ENCODE measurements at places on chromosomes 5 and 9. TPM values are rescaled to one million over a fixed set of nuclear protein-coding genes. Genes with fewer than 3 reads are reported as not detected.

DNA sequence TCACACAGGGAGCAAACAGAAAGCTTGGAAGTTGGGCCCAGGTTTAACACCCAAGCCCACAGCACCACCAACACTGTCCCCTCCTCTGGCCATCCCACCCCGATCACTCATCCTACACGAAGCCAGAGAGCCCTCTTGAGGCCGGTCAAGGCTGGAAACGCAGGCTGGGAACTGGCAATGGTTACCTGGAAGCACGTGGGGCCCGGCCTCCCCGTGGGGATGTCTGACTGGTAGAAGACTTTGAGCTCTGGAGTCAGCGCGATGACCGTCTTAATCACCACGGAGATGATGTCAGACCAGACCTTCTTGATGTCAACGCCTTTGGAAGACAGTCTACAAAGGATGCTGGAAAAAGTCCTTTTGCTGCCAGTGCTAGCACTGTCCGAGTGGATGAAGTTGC lies 104.1 kb downstream of the TTLL11 start:
- no peak overlapping the region for H3K27ac ChIP-seq
- peaks cover 55% of the 10 kb centered on the region for H3K4me1 ChIP-seq
- H3K4me3 ChIP-seq, result no peak overlapping the region
- no peak for DNase-seq

DNA sequence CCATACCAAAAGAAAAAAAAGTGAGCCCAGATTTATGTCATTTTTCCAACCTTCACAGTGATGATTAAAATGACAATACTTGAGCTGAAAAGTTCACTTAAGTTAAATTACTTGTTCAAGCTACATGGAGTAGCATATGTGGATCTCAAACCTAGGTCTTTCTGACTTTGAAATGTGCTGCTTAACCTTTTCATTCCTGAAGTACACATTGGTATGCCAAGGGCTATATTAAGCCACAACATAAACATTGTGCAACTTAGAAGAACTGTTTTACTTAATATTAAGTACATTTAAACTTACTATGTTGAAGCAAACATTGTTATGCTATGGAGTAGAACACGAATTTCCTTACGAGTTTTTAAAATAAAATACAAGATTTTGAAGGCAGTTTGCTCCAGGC lies 105.0 kb downstream of the GIN1 start:
- no peak overlapping the region for H3K4me3 ChIP-seq
- peaks cover 90% of the 10 kb centered on the region for H3K36me3 ChIP-seq
- H3K4me1 ChIP-seq, result no peaks in the 10 kb centered on the region
- no peak for DNase-seq
- H3K27me3 ChIP-seq, result no peaks in the 10 kb centered on the region

DNA sequence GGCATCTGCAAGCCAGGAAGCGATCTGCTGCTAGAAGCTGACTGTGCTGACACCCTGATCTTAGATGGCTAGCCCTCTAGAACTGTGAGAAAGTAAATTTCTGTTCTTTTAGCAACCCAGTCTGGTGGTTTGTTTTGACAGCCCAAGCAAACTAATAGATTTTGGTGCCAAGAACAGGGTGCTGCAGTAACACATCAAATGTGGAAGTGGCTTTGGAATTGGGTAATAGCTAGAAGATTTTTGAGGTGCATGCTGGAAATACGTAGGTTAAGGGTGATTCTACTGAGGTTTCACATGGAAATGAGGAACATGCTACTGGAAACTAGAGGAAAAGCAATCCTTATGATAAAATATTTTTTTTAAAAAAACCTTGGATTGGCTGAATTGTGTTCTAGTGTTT lies 153.5 kb upstream of the SH3GL2 start:
- H3K27ac ChIP-seq, result no peak overlapping the region
- no peaks in the 10 kb centered on the region for H3K36me3 ChIP-seq
- no peaks in the 10 kb centered on the region for H3K27me3 ChIP-seq
- no peak overlapping the region for H3K4me3 ChIP-seq

- peaks cover 3% of the 10 kb centered on the region for H3K27me3 ChIP-seq
- no peak for DNase-seq
- no peak overlapping the region for H3K4me3 ChIP-seq
These were observed 211.9 kb downstream of the NXNL2 start for GRCh38 chr9:88746743-88747398.

DNA sequence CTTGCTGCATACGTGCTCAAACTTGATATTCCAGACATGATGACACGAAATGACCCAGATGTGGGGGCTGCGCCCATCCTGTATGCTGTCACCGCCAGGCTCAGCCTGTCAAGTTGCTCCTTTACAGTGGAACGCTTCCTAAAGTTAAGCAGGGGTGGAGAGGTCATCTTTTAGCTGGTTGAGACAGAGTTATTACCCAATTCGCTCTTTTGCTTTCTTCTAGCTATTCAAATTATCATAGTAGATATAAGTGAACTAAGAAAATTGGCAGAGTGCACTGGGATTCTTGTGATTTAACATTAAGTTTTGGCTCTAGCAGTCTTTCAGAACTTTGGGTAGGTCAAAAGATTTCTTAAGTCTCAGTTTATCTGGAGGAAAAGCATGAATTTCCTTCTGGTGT lies 69.8 kb upstream of the BASP1 start:
- no peaks in the 10 kb centered on the region for H3K36me3 ChIP-seq
- H3K4me1 ChIP-seq, result no peaks in the 10 kb centered on the region
- H3K4me3 ChIP-seq, result no peak overlapping the region
- no peak for DNase-seq
- no peak overlapping the region for H3K27ac ChIP-seq

Gene KIF12
- total RNA-seq, result 0.45 TPM

Gene DDX4
- total RNA-seq, result not detected

Gene DCTN3
- 131 TPM for total RNA-seq

Gene FCN1
- 6.3 TPM for total RNA-seq
